ENCODE measurements at places on chromosomes 4 and X. TPM values are rescaled to one million over a fixed set of nuclear protein-coding genes. Genes with fewer than 3 reads are reported as not detected.

HSFX4 gene
- not detected for total RNA-seq

NHSL2 gene
- 9.1 TPM for total RNA-seq

NAP1L2 gene
- 0.65 TPM for total RNA-seq

CLGN gene
- total RNA-seq = 0.32 TPM

FOXR2 gene
- total RNA-seq = not detected

LONRF3 gene
- 9.4 TPM for total RNA-seq

MAGEA10 gene
- total RNA-seq = not detected

NAT8L gene
- 0.32 TPM for total RNA-seq

DAPP1 gene
- total RNA-seq = not detected

SLBP gene
- 106 TPM for total RNA-seq

FAM47E gene
- not detected for total RNA-seq

GDI1 gene
- 62.9 TPM for total RNA-seq

GLUD2 gene
- total RNA-seq = 1.9 TPM

ADD1 gene
- total RNA-seq = 96.8 TPM

ASB9 gene
- 33.5 TPM for total RNA-seq

DRP2 gene
- 0.15 TPM for total RNA-seq

MAML3 gene
- 7.8 TPM for total RNA-seq

ARHGAP36 gene
- total RNA-seq = not detected

AREG gene
- total RNA-seq = 0.32 TPM

NEIL3 gene
- total RNA-seq = 10.2 TPM

UCP1 gene
- not detected for total RNA-seq

SLIT2 gene
- 33.3 TPM for total RNA-seq

USP51 gene
- total RNA-seq = 1.7 TPM

PORCN gene
- total RNA-seq = 5.8 TPM

RBMXL3 gene
- total RNA-seq = not detected

SMR3B gene
- total RNA-seq = not detected

FAM133A gene
- total RNA-seq = not detected

KLB gene
- not detected for total RNA-seq

PAGE1 gene
- not detected for total RNA-seq

CENPVL1 gene
- total RNA-seq = not detected

GPC3 gene
- total RNA-seq = not detected

FGF2 gene
- 13.3 TPM for total RNA-seq

TGIF2LX gene
- not detected for total RNA-seq

GYG2 gene
- 1.4 TPM for total RNA-seq

SPANXC gene
- not detected for total RNA-seq

ATP8A1 gene
- total RNA-seq = 11.7 TPM

NDNF gene
- not detected for total RNA-seq

KIAA1210 gene
- not detected for total RNA-seq

MAMLD1 gene
- 0.91 TPM for total RNA-seq

FGFBP2 gene
- total RNA-seq = not detected

GRID2 gene
- not detected for total RNA-seq

ARHGAP6 gene
- total RNA-seq = 0.30 TPM

ING2 gene
- total RNA-seq = 8.4 TPM

RHOH gene
- total RNA-seq = not detected

FRAS1 gene
- total RNA-seq = 9.9 TPM

FBXO8 gene
- total RNA-seq = 24.3 TPM

TMSB15A gene
- 15.9 TPM for total RNA-seq

BMPR1B gene
- total RNA-seq = 0.15 TPM

ITM2A gene
- 2.7 TPM for total RNA-seq

TMEM271 gene
- total RNA-seq = not detected

INTS6L gene
- total RNA-seq = 2.9 TPM

ATXN3L gene
- total RNA-seq = not detected

C1QTNF7 gene
- not detected for total RNA-seq

HGFAC gene
- total RNA-seq = 0.91 TPM

FABP2 gene
- not detected for total RNA-seq

PRDM8 gene
- 2.3 TPM for total RNA-seq

HPGD gene
- not detected for total RNA-seq

Measured in epithelial cell of umbilical artery (primary cell).